ENCODE measurements at places on chromosomes 6 and 20.

GRCh38 chr6:96537726-96538125 lies 16.1 kb downstream of the UFL1 start:
- no peak for DNase-seq

GRCh38 chr6:18269253-18269652 lies 4.9 kb upstream of the DEK start:
- no peak for DNase-seq

DNA sequence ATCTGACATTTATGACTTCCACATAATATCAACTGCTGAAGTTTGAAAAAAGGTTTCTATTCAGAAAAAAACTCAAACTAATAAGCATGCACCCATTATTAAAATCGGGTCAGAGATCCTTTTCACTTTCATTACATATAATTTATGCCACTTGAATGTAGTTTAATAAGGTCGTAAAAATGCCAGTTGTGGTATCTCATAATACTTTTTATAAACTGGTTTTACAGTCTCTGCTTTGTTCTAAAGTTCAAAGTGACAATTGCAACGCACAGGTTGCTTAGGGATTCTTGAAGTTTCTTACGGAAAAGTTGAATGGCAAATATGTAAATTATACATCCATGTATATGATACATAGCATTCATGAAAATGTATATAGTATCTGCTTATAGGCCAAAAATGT lies 229.4 kb upstream of the CEP162 start:
- DNase-seq: no peak

DNA sequence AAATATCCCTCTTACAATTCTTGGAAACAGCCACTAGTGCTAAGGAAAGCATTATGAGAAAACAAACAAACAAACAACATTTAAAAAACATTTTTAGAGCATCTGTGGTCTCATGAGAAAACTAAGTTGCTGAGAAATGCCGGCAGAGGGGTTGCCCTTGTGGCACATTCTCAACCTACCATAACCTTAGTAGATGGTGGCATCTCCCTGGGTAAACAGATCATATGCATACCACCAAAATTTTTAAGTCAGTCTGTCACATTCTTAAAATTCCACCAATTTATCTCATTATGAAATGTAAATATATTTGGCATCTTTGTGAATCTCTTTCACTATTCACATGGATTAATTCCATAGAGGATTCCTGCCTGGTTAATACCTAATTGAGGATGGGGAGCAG lies 575.7 kb upstream of the MARCKS start:
- DNase-seq: no peak

DNA sequence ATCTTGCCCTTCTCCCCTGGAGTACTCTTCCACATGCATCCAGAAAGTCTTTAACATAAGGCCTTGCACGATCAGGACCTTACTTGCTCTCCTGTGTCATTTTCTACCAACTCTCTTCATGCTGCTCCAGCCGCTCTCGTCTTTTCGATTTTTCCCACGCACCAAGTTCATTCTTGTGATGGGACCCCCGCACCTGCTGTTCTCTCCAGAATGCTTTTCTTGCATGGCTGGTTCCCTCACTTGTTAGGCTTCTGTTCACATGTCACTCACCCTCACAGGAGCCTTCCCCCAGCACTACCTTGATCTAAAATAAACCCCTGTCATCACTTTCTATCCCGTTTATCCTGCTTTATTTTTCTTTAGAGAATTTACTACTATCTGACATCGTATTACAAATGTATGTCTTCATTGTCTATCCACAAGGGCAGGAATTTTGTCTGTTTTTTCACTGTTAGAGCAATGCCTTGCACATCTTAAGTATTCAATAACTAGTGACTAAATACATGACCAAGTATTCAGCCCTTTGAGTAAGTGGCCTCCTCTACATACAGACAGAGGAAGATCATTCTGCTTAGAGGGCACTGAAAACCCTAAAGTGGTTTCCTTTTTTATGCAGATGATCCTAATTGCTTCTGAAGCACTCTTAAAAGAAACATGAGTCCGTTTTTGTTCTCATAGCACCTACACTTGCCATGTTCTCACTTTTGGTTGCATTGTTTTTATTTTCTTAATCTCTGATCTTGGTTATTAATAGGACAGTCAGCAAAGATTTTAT lies 166.9 kb downstream of the SLC16A10 start:
- no peak for DNase-seq

Measured in nucleus accumbens (tissue), 56 donors.